ENCODE measurements at places on chromosomes 11 and 22.

- no peak for DNase-seq
Measured at GRCh38 chr11:122165607-122166371, 49.8 kb upstream of the BLID start.

DNA sequence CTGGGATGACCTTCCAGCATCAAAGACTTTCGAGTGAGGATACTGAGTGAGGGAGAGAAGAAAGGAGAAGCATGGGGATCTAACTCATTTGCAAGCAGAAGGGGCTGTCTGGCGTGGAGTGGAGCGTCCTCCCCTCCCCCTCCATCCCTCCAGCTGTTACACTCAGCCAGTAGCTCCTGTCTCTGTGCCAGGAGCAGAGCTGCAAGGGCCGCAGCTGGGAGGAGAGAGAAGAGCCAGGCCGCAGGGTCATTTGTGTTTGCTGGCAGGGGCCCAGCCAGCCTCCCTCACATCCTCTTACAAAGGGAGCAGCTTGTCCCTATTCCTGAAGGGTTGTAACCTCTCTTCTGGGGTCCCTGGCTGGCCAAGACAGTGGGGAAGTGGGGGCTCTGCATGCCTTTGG lies 57.9 kb downstream of the NECTIN1 start:
- DNase-seq, result no peak

GRCh38 chr11:45229401-45230020 lies 56.6 kb downstream of the SYT13 start:
- no peak for DNase-seq

GRCh38 chr11:129283141-129283540 lies 91.0 kb upstream of the ARHGAP32 start:
- DNase-seq, result no peak

DNA sequence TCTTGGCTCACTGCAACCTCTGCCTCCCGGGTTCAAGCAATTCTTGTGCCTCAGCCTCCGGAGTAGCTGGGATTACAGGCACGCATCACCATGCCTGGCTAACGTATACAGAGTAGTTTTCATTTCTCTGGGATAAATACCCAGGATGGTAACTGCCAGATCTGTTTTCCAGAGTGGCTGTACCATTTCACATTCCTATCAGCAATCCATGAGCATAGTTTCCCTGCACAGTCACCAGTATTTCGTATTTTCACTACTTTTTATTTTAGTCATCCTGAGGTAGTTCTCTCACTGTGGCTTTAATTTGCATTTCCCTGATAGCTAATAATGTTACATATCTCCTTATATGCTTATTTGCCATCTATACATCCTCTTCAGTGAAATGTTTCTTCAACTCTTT lies 11.0 kb upstream of the SCARF2 start:
- DNase-seq, result no peak

DNA sequence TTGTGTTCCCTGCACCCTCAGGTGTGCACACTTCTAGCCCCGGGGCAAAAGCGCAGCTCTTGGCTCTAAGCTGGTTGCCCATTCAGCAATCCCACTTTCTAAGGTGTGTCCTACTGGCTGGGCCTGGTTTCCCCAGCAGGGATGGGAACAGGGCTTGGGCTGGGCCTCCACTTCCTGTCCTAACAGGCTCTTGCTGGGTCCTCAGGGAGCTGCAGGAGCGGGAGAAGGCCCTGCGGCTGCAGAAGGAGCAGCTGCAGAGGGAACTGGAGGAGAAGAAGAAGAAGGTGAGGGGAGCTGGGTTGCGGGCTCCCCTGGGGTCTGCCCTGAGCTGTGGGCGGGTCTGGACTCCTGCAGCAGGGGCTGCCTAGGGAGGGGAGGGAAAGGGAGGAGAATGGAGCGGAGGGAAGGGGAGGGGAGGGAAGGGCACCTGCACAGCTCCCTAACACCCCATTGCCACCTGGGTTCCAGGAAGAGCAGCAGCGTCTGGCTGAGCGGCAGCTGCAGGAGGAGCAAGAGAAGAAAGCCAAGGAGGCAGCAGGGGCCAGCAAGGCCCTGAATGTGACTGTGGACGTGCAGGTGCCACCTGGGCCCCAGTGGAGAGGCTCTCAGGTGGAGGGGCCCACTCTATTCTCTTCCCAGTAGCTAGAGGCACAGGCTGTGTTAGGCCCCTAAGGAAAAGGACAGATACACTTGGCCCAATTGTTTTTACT lies 24.6 kb downstream of the INCENP start:
- DNase-seq, result no peak

GRCh38 chr11:71940561-71941219 lies 11.8 kb downstream of the RNF121 start:
- DNase-seq, result no peak

- DNase-seq, result no peak
Measured at GRCh38 chr11:33734441-33735270, 1.6 kb downstream of the CD59 start.

DNA sequence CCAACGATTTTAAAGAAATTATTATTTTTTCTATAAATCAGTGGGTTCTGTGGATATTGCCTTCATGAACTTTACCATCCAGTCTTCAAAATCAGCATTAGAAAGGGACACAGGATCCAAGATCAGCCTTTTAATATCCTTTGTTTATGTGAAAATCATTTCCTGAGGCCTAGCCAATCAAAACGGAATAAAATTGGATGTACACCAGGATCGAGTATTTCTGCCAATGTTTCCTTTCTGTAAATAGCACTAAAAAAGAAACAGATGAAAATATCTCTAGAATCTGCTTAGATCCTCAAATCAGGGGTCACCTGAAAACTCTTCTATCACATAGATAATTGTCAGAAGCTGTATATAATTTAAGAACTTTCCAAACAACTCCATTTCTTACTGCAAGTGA lies 1598.5 kb downstream of the LRRC4C start:
- DNase-seq, result no peak

DNA sequence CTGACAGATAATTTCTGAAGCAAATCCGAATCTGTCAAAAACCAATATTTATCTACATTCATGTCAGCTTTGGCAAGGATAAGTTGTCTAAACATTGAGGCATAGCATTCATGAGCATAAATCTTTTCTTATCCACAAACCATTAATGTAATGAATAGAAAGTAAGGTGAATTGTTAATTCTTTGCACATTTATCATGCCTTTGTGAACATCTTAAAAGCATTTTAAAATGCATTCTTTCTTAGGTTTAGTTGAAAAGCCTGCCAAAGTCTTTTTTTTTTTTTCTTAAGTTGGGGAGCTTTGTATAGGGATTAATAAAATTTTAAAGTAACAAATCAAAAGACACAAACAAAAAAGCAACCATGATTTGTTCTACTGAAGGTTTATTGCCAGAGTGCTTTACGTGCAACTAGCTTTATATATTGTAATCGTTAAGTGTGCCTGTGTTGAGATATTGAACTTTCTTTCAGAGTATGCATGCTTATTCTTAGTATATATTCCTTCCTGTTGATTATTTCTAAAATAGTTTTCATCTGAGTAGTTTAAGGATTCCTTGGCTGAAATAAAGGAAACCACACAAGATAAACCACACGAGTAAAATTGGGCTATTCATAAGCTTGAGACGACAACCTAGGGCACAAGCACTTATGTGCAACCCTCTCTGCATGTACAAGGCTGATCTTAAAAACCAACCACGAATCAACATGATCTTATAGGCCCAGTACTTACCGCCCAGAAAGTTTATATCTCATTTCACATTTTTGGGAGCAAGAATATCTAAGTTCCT lies 1110.9 kb upstream of the CNTN5 start:
- no peak for DNase-seq

- DNase-seq, result no peak
Measured at GRCh38 chr11:86931548-86932258, 23.5 kb downstream of the FZD4 start.

DNA sequence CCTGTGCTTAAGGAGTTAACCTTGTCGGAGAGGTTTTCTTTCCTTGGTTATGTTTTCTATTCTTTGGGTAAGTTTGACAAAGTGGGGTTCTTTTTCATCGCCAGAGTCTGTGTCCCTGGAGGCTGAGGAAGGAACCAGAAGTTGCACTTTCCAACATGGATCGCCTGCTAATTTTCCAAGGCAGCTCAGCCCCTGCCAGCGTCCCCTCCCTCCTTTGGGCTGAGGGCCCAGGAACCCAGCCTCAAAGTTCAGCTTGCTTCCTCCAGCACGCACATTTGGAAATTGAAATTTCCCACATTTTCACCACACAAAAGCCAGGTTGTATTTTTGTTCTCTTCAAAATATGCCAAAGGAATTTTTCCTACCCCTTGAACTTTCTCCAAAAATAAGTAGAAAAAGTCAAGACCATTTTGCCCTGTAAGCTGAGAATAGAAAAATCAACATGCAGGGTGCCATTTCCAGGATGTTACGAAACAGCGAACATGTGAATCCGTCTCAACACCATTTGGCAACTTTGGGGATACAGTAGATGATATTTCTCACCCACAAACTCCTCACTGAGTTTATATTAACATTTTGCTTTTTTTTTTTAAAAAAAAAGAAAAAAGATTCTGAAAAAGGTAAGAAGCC lies 343.5 kb downstream of the TENM4 start:
- no peak for DNase-seq

GRCh38 chr11:119759324-119759723 lies 30.3 kb upstream of the NECTIN1 start:
- DNase-seq, result no peak

GRCh38 chr22:27878541-27878940 lies 40.5 kb downstream of the PITPNB start:
- no peak for DNase-seq

DNA sequence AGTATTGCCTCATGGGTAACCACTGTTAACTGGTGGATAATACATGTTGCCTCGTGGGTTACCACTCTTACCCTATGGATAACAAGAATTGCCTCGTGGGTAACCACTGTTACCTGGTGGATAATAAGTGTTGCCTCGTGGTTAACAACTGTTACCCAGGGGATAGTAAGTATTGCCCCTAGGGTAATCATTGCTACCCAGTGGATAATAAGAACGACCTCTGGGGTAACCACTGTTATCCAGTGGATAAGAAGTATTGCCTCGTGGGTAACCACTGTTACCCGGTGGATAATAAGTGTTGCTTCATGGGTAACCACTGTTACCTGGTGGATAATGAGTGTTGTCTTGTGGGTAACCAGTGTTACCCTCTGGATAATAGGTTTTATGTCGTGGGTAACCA lies 28.1 kb upstream of the NXPE4 start:
- DNase-seq, result no peak

DNA sequence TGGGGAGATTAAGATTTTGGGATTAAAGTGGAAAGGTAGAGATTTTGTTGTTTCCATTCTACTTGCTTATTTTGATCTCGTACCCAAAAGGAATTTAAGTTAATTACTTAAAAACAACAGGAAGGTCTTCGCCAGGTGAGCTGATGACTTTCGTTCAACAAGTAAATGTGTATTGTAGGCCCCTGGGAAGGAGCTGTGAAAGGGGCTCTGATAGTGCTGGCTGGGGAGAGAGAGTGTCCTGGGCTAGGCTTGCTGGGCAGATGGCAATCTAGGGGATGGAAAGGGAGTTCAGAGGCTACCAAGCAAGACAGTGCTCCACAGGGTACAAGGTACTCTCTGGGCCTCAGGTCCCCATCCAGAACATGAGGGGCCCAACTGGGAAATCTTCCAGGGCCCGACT lies 189.4 kb downstream of the CEP164 start:
- DNase-seq, result no peak

DNA sequence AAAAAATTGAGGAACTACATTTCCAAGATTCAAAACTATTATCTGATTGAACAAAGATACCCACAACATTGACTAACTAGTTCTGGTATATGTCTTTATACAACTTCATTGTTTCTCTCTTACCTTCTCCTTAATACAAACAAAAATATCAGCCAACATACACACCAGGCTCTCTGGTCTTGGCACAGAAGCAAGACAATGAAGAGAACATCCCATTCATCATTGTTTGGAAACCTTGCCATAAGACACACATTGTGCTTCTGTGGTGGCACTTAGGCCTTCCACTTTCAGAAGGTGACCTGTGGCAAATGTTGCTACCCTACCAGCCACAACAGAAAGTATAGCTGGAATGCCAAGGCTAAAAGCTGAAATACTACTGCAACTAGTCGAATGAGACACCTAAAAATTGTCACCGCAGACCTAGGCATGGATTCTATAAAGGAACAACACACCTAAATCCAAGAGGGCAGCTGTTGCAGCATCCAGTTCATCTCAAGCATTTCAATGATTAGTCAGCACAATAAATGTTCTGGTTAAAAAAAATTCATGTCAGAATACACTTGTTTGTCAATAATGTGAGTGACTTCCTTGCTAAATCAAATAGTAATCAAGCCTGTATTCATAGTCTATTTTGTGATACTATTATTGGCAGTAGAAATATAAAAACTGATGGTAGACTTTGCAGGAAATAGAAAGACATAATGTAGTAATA lies 26.3 kb downstream of the MAP6 start:
- DNase-seq, result no peak

- DNase-seq, result peak; percentile 0
Measured at GRCh38 chr22:40281717-40282116, 64.6 kb upstream of the ADSL start.

DNA sequence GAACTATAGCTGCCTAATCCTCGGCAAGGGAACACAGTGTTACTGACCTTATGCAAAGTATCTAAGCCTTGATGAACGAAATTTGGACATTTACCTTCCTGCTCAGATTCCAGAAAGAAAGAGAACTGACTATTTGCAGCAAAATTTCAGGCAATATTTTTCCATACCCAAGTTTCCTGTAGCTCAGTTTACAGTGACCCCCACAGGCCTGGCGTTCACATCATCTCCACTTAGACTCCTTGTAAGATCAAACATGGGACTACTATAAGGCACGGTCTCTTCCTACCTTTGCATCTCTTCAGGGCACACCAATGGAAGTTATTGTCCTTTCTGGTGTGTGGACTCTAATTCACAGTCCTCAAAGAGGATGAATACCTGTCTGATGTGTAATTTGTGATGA lies 21.1 kb downstream of the MS4A6A start:
- no peak for DNase-seq

DNA sequence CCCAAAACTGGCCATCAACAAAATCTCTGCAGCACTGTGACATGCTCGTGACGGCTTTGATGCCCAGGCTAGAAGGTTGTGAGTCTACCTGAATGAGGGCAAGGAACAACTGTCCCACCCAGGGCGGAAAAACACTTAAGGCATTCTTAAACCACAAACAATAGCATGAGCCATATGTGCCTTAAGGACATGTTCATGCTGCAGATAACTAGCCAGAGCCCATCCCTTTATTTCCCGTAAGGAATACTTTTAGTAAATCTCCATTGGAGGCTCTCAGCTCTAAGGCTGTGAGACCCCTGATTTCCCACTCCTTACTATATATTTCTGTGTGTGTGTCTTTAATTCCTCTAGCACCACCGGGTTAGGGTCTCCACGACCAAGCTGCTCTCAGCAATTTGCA lies 3.4 kb downstream of the CHORDC1 start:
- no peak for DNase-seq

DNA sequence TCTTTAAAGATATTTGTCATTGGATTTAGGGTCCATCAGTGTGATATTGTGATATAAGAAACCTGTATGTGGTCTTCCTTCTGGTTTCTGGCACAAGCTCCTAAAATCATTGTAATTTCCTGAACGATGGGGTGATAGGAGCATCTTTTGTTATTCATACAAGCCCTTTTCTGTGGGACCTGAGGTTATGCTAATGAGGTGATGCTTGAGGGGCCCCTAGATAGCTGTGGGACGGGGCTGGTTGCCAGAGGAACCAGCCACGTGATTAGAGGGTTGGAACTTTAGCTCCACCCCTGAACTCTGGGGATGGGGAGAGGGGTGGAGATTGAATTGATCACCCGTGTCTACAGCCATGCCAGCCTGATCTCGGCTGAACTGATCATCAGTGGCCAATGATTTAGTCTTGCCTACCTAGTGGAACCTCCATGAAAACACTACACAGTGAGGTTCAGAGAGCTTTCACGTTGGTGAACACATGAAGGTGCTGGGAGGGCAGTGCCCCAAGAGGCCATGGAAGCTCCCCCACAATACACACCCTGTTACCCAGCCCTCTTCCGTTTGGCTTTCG lies 62.8 kb downstream of the BCR start:
- no peak for DNase-seq
